ENCODE measurements at places on chromosomes 5 and 9. TPM values are rescaled to one million over a fixed set of nuclear protein-coding genes. Genes with fewer than 3 reads are reported as not detected.

IFNA10 gene
- total RNA-seq = not detected

SOHLH1 gene
- not detected for total RNA-seq

HMGCS1 gene
- total RNA-seq = 57.0 TPM

NSUN2 gene
- 63.2 TPM for total RNA-seq

OR1Q1 gene
- total RNA-seq = not detected

IL5 gene
- total RNA-seq = not detected

CAMK4 gene
- 22.5 TPM for total RNA-seq

MIER3 gene
- total RNA-seq = 47.1 TPM

SLC1A3 gene
- 16.9 TPM for total RNA-seq

All from H4 (cell line).